ENCODE measurements at places on chromosomes 3 and 15.

- no peak for DNase-seq
Measured at GRCh38 chr15:60313906-60314305, 83.9 kb downstream of the ANXA2 start.

GRCh38 chr3:14434126-14434497, 31.7 kb downstream of the SLC6A6 start:
- peak; percentile 66 for DNase-seq

- no peak for DNase-seq
Measured at GRCh38 chr15:77732514-77733335, 100.0 kb upstream of the LINGO1 start.

DNA sequence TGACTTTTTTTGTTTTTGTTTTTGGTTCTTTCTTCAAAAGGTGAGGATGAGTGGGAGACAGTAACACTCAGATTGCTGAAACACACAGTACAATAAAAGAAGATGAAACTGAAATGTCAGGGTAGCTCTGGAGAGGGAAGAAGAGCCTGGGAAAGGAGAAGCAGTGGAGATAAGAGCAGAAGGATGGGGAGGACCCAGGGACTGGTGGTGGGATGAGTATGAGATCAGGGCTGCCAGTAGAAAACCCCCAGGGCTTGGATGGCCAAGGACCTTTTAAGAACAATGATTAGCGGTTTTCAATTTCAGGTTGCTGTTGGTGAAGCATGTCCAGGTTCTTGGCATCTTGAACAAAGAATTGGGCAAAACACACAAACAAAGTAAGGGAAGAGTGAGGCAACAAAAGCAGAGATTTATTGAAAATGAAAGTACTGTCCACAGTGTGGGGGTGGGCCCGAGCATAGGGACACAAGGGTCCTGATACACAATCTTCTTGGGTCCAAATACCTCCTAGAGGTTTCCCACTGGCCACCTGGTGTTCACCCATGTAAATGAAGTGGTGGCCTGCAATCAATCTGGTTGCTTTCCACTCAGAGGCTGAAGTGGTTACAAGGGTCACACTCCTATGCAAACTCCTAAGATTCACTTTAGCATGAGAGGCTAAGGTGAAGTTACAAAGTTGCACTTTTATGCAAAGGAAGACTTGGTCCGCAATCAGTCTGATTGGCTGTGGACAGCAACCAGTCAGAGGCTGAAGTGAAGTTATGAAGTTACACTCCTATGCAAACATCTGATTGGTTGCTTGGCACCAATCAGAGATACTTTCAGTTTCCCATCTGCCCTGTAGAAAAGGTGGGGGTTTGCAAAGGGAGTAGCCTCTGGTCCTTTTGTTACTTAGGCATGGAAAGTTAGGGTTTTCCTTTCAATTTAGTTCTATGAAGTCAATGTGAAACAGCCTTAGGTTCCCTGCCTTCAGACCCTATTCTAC, 26.1 kb upstream of the MFSD1 start:
- no peak for DNase-seq

- DNase-seq, result no peak
Measured at GRCh38 chr15:93180656-93181055, 91.6 kb upstream of the RGMA start.

DNA sequence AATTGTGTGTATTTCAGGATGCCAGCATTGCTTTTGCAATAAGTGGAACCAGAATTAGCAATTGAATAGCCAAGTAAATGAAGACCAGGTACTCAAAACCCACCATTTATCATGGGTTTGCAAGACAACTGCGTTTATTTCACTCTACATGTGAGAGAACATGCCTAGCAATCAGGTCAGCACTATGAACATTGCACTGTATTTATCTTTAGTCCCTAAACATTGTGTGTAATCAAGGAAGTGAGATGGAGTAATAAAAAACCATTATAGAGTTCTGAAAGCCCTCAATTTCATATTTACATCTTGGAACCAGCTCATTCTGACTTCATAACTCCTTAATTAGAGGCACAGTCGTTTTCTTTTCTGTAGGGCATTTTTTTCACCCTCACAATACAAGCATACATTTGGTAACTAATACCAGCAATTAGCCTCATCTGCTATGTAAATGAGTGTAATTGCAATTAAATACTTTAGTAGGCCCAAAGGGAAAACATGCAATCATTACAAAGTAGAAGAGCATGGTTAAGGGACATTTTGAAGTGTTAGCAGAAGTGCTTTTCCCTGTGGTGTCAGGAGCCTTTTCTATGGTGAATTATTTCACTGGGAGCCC, 153.1 kb upstream of the DPH6 start:
- DNase-seq, result no peak

GRCh38 chr3:113890256-113890900, 51.8 kb downstream of the GRAMD1C start:
- DNase-seq, result no peak

- no peak for DNase-seq
Measured at GRCh38 chr3:174619239-174619638, 239.9 kb upstream of the NAALADL2 start.

DNA sequence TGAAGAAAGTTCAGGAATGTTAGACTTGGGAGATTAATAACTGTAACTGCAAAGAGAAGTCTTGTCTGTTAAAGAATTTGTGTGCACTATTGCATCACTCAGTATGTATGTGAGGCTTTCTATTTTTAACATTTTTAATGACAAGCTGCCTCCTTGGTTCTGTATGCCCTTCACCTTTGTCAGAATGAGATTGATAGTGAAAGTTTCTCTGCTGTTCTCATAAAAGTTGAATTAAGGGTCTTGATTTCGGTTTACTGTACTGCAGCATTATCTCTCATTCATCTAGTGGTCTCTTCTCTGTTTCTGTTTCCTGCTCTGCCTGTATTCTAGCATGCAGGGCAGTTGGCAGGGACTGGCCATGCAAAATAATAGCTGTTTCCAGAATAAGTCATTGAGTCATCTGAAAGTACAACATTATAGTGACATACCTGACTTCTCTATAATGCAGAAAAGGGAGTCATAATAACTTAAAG, 454.9 kb downstream of the IL5RA start:
- DNase-seq, result no peak

DNA sequence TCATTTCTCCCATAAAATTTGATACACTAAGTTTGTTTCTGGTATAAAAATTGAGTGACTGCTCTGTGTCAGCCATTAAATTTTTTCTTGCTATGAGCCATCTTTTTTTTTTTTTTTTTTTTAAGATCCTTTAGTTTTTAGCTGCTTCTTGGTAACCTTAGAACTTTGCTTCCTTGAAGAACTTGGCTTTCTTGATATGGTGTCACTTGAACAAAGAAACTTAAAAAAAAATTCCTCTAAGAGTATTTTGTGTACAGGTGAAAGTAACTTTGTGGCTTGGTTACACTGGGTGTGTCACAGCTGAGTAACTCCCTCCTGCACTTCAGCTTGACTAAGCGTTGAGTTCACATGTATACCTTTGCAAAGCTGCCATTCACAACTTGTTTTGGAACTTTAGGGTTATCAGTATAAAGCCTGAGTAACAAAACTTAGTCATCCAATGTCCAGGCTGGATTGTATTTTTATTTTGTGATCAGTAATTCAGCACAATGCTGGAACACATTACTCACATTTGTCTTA, 6.5 kb downstream of the CHD2 start:
- no peak for DNase-seq

- DNase-seq, result peak; percentile 61
Measured at GRCh38 chr3:185270262-185270955, 16.6 kb upstream of the EHHADH start.

DNA sequence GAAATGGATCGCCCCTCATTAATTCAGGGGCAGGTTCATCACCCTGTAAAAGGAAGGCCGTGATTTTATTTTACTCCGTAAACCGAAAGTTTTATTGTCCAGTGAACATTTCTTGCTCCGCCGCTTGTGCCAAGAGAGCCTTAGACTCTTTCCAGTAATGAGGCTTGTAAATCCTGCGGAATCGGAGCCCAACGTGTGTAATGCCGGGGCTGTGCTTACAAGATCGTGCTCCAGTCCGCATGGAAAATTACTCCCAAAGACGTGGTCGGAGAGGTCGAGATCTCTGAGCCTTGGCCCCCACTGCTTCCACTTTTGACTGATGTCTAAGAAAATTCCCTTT, 649 bp upstream of the PLOD2 start:
- DNase-seq, result peak; percentile 31

- no peak for DNase-seq
Measured at GRCh38 chr3:162337630-162338029, 841.0 kb downstream of the OTOL1 start.

- DNase-seq, result peak; percentile 68
Measured at GRCh38 chr15:40310001-40310959, 2.5 kb upstream of the PLCB2 start.

DNA sequence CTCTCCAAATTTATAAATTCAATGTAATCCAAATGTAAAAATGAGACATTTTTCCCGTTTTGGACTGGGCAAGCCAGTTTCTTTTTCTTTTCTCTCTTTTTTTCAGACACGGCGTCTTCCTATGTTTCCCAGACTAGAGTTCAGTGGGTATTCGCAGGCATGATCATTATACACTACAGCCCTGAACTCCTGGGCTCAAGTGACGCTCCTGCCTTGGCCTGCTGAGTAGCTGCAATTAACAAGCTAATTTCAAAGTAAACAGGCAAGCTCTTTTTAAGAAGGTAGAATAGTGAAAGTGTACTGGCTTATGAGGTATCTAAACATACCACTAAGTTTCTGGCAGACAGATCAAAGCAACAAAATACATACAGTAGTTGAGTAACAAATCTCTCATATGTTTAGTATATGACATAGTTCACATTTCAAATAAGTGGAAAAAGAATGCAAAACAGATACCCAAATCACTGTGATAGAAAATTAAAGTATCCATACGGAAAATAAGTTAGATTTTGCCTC, 13.5 kb downstream of the HIGD1A start:
- DNase-seq, result no peak

GRCh38 chr3:112115161-112115739, 17.8 kb downstream of the GCSAM start:
- no peak for DNase-seq

- DNase-seq, result no peak
Measured at GRCh38 chr15:40766906-40767837, 2.6 kb upstream of the C15orf62 start.

- DNase-seq, result no peak
Measured at GRCh38 chr3:97990624-97991292, 18.5 kb upstream of the RIOX2 start.

- no peak for DNase-seq
Measured at GRCh38 chr3:161474741-161475140, 21.9 kb upstream of the OTOL1 start.

- DNase-seq, result no peak
Measured at GRCh38 chr15:67082007-67082536, 16.7 kb downstream of the SMAD3 start.

DNA sequence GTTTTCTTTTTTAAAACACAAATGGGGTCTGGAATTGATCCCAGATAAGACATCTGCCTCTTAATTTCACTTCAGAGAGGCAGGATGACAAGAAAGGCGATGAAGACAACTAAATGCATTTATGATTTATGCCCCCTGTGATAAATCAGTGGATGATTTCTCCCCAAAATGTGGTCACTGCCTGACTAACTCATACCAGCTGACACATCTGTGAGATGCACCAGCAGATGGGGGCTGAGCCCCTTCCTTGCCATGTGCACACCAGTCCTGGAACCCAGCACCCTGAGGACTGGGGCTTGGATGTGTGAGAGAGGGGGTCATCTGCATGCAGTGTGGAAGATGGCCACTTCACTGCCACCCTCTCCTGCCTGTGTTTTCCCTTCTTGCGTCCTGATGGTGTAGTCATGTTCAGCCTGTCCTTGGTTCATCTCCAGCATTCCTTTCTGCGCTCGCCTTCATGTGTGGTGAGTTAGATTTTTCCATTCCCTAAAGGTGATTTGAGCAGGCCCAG, 264.3 kb downstream of the LRTM1 start:
- DNase-seq, result no peak

DNA sequence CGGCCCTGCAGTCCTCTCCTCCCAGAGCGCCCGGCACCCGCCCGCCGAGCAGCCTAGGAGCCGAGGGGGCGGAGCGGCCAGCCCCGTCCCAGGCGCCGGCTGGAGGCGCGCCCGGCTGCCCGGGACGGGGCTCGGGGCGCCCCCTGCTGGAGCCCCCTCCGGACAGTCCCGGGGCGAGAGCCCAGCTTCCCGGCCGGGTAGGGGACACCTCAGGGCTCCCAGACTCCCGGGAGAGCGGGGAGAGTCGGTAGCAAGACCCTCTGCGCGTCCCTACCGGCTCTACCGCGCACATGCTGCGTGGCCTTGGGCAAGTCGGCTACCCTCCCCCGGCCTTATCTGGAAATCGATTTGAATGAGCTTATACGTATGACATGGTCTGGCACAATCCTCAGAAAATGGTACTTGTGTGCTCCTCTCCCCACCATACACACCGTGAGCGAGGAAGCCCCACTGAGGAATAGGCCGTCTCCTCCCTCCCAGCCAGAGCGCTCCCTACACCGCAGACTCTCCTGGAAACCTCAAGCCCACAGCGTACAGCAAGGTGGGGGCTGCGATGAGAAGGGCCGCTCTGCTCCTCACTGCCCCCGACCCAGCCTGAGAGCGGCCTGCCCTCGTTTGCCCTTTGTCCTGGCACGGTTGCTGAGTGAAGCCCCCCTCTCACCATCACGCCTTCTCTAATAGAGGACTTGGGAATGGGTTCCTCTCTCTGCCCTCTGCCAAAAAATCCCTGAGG, at the start of gene DAPK2:
Gene DAPK2, minus strand, starts transcription at position 65 of the 733 bp plus-strand sequence. CDS start 6,224 bp downstream, outside the sequence.
- peak; percentile 97 for DNase-seq

DNA sequence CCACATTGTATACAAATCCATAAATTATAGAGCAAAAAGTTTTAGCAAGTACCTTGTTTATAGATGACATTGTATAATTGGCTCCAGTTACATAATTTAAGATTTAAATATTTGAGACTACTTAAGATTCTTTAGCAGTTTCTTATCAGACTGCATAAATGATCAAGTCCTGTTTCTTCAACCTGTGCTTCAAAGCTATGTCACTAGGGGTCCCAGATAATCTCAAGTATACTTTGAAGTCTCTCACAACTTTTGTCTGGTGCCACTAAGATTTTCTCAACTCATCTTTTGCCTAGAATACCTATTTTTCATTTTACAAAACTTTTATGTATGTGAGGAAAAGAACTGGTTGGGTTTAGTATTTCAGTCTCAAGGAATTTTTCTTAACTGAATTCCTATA, 205.5 kb downstream of the STAG1 start:
- no peak for DNase-seq

DNA sequence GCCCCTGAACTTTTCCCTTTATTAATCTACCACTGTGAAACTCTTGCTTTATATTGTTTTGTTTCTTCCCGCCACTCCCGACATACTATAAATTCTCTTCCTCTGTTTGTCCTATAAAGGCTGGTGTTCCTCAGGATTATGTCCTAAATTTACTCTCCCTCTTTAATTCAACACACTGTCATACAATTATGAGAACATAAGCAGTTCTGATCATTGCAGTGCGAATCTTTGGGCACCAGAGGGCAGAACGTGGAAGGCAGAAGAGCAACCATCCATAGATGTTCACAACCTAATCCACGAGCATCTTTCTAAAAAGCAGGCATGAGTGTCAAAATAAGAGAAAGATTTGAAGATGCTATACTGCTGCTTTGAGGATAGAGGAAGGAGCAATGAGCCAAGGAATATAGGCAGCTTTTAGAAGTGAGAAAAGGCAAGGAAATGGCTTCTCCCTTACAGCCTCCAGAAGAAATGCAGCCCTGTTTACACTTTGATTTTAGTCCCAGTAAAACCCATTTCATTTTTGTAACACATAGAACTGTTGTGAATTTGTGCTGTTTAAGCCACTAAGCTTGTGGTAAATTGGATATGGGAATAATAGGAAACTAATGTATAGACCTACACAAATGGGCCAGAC, 179.4 kb downstream of the GBE1 start:
- DNase-seq, result peak; percentile 15

GRCh38 chr3:151386056-151386455, 1.5 kb upstream of the P2RY12 start:
- DNase-seq, result no peak

GRCh38 chr15:80831606-80832224, 52.5 kb downstream of the CEMIP start:
- DNase-seq, result no peak

- DNase-seq, result peak; percentile 61
Measured at GRCh38 chr15:99169769-99170311, 65.0 kb downstream of the SYNM start.
